KBM-7 (cell line): ENCODE measurements at places on chromosomes 2 and 18.

- no peak for DNase-seq
Measured at GRCh38 chr2:241142593-241142992, 6.7 kb downstream of the PASK start.

GRCh38 chr2:207289295-207290018, 123.7 kb upstream of the KLF7 start:
- DNase-seq, result no peak

GRCh38 chr18:34957864-34958259, 83.4 kb upstream of the MAPRE2 start:
- DNase-seq, result no peak

DNA sequence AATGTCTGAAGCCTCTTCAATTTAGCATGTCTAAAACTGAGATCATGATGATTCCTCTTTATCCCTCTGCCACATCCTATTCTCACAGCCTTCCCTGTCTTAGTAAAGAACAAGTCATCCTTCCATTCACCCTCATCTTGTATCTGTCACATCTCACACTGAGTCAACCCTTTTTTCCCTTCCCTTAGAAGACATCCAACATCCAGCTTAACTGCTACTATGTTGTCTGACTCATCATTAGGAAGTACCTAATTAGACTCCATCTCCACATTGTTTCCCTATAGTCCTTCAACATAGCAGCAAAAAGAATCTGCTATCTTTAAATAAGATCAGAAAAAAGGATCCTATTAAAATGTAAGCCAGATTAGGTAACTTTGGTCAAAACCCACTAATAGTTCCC, 85.2 kb upstream of the GRB14 start:
- no peak for DNase-seq

DNA sequence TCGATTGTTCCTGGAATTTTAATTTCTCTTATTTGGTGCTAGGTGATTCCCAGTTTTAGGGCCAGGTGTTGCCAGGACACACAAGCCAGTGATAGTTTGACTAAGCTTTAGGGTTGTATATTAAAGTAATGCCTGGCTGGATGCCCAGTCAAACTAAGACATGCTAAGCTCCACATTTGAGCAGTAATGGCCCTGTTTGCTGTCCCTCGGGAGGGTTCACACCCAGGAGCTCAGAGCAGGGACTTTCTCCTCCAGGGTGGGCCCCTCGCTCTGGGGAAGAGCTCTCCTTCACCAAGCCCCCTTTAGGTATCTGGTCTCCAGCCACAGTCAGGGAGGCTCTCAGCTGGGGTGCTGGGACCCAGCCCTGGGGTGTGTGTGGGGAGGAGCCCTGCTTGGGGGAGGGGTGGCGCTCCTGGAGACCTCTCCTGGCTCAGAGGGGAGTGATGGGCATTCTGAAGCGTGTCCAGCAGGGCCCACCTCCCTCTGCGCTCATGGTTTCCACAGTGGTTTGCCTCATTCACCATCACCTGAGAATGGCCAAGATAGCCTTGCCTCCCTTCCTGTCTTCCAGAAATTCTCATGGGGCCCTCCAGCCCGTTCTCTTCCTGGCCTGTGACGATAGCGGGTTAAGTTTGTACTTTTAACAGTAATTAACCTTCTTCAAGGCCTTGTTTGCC, 31.7 kb downstream of the INPP4A start:
- DNase-seq, result no peak

- DNase-seq, result no peak
Measured at GRCh38 chr2:85802354-85803103, 48.7 kb downstream of the ATOH8 start.

- peak; percentile 45 for DNase-seq
Measured at GRCh38 chr2:60213865-60214625, 339.4 kb downstream of the BCL11A start.

DNA sequence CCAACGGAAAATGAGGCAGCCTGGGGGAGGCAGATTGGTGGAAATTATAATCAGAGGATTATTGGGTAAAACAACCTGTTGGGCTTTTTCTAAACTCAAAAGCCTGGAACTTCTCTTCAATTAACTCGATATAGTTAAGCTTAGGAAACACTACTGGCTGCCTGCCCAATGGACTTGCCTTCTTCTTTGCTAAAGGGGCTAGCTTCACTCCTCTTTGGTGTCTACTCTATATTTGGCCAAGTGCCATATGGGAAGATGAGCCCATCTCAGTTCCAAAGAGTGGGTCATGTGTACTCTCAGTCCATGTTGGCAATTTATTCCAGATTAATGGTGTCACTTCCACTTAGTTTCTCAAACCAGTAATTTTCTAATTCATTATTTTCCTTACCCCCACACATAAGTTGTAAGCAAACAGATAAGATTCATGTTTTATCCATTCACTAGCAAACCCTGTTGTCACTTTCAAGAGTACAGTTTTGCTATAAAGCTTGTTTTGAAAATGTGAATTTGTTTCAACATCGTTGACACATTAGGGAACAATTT, 34.3 kb downstream of the DARS1 start:
- no peak for DNase-seq

DNA sequence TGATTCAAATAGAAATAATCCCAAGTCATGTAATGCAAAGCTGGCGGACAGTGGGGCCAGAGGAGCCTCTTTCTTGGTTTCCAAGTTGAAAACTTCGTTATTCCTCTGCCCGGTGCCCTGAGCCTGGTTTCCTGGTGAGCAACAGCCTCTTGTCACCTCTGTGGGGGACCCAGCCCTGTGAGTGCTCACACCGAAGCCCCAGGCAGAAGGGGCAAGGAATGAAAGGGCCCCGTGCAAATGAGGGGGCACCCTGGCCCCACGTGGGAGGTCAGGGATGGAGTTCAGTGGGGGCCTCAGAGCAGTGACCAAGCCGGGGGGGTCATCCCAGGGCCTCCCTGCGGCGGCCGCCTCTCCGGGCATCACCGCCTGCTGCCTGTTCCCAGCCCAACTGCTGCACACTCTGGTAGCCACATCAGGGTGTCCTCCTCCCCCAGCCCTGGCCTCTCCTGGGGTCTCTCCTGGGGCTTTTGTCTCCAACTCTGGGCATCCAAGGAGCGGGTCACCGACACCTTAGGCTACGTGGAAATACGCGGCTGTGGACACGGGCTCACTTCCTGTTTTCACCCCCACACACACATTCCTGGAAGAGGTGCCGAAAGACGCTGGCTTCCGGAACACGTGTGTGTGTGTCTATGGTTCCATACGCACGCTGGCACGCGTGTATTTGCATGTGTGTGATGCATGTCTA, 64.5 kb downstream of the TWIST2 start:
- DNase-seq, result no peak

GRCh38 chr18:5309888-5310470, 14.5 kb upstream of the ZBTB14 start:
- DNase-seq, result no peak

GRCh38 chr2:2851806-2852777, 521.0 kb upstream of the MYT1L start:
- DNase-seq, result no peak

- peak; percentile 62 for DNase-seq
Measured at GRCh38 chr2:224650815-224651439, 65.2 kb downstream of the CCDC195 start.

GRCh38 chr18:54717673-54718407, 110.4 kb upstream of the RAB27B start:
- DNase-seq, result peak; percentile 86

DNA sequence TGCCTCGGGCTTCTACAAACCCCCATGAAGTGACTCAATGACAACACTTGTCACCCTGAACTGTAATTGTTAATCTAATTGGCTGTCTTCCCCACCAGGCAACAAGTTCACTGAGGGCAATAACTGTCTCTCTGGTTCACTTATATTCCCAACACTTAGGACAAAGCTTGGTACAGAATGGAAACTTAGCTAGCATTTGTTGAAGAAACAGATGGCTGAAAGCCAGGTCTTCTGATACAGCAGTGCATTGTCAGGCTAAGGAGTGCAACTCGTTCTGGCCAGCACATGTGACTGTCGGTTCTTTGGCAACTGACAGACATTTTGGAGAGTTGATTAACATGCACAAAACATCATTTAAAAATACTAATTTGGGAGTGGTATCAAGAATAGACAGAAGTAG, 14.6 kb upstream of the DNAJC27 start:
- DNase-seq, result no peak

GRCh38 chr18:22983175-22983574, 50.0 kb downstream of the RBBP8 start:
- peak; percentile 45 for DNase-seq

- DNase-seq, result no peak
Measured at GRCh38 chr2:173205375-173205774, 129.7 kb downstream of the MAP3K20 start.

- DNase-seq, result peak; percentile 28
Measured at GRCh38 chr2:91477731-91478672, 2786.5 kb downstream of the RPIA start.
